ENCODE measurements at places on chromosomes 6 and 20.

DNA sequence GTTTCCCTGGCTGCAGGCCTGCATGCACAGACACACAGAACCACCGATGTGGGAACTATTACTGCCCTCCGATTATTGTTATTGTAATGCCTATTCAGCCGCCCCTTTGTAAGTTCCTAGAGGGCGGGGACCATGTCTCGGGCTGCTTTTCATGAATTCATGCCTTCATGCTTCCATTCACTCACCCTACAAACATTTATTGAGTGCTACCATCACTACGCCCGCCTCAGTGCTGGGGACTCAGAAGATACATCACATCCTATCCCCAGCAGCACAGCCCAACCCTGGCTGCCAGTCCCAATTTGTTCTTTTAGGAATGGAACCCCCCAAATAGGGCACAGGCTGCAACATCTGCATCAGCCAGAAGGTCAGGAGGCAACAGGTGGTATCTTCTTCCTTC lies 75.9 kb downstream of the FOXA2 start:
- no peak for DNase-seq

DNA sequence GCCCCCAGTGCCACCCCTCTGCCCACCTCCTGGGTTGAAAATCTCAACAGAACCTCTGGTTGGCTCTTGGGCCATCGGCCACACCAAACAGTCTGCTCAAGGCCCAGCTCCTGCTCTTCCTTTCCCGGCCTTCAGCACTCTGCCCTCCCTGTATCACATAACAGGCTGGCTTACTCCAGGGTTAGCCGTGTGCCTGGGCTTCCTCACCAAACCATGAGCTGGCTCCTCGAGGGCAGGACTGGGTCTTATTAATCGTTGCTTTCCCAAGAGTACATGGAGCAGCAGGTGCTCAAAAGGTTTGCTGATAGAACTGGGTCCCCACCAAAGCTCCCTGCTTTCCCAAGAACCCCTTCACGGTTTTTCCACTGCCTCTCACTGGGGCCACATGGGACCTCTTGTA lies 12.7 kb upstream of the FAM83C start:
- DNase-seq, result no peak

DNA sequence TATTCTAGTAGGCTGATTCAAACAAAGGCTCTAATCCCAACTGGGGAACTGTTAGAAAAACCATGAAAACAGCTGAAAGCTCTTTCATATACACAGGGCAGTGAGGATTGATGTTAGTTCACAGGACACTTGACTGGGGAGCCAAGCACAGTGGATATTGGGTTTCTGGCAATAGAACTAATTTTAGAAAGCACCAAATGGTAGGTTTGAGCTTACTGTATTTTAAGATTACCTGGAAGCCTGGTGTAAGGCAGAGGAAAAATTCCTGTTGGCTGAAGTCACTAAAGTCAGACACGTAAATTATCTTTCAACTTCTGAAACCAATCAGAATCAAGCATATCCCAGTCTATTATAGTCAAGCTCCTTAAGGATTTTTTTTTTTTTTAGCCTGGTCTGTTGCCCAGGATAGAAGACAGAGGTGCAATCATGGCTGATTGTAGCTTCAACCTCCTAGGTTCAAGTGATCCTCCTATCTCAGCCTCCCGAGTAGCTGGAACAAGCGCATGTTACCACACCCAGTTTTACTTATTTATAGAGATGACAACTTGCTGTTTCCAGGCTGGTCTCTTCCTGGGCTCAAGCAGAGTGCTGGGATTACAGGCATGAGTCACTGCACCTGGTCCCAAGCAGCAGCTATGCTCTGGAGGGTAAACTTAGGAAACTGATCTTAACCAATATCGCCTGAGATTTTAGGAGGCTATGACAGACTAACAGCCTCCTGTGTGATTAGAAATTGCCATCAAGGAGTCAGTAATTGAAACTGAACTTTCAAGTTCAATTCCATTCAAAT lies 32.5 kb upstream of the SYNCRIP start:
- DNase-seq, result no peak

DNA sequence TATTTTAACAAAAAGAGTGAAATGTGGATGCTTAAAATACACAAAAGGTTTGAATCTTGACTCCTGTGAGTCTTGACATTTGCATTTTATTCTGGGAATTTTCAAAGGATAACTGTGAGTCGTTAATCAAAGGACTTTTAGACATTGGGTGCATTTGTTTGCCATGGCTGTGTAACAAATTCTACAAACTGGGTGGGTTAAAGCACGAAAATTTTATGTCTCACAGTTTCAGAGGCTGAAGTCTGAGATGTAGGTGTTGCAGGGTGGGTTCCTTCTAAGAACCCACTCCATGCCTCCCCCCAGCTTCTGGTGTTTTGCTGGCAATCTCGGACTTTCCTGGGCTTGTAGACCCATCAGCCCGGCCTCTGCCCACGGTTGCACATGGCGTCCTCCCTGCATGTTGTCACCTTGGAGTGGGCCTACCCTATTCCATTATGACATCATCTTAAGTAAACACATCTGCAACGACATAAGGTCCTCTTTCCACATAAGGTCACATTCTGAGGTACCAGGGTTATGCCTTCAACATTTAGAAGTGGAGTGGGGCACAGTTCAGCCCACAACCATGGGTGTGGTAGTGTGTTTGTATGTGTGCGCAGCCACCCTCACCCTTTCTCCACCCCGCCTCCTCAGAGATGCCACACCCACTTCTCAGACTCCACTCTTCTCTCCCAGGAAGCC lies 113.1 kb downstream of the FOXA2 start:
- no peak for DNase-seq

GRCh38 chr6:56804996-56805395 lies 149.9 kb upstream of the BEND6 start:
- DNase-seq, result no peak

DNA sequence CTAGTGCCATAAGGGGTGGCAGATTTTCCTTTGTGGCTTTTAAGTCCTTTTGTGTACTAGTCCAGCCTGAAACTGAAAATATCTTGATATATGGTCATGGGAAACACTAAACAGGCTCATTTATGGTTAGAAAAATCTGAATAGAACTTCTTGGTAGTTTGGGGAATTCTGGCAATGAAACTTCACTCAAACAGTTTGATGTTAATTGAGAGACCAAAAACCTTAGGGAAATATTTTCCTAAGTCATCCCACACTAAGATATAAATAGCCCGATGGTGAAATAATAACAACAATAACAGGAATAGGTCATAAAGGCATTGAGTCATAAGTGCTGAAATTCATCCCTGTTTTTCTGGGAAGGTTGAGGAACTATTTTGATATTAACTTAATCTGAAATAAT lies 146.2 kb upstream of the SMLR1 start:
- DNase-seq, result no peak

DNA sequence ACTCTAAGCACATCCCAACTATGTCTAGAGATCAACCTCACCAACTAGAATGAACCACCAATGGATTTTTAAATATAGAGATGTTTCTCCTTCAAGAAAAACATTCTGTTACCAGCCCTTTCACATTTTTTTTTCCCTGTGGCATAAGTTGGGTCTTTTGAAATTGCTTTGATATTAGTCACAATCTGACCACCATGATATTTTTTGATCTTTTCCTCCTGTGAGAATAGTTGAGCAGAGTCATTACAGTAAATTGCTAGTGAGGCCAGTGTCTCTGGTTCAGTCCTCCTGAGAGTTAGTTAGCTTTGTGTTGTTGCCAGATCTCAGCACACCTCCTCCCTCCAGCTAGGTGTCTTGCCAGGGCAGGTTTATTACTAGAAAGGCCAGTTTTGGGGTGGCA lies 79.7 kb upstream of the MYLIP start:
- DNase-seq, result no peak

- peak; percentile 39 for DNase-seq
Measured at GRCh38 chr6:90156861-90157260, 139.8 kb downstream of the BACH2 start.

GRCh38 chr6:4635666-4636065 lies 140.5 kb upstream of the CDYL start:
- DNase-seq, result no peak

DNA sequence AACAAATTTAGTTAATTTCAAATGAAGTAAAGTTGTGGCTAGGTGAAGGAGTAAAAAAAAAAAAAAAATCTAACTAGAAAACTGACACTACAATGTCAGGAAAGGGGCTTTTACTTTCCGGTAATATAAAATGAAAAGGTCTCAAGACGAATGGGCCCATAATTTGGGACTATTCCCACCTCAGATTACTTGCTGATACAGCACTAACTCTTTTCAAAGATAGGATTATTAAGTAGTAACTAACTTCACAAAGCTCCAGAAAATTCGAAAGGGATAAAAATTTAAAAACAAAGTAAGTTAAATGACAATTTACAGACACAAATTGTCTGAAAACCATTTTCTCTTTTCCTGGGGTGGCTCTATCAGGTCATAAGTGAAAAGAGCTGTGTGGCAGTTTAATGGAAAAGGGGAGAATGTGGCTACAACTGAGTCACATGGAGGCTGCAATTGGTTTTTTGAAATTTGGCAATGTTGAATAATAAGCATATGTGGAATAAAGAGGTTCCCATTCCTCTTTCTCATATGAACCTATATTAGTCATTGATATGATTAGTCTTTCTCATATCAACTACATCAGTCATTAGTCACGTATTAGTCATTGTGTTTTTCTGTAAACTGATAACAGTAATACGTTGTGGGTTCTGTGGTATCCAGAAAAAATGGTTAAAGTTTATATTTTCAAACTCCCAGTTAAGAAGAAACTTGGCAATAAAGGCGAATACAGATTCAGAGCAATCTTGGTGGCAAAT lies 78.0 kb downstream of the RWDD2A start:
- no peak for DNase-seq

DNA sequence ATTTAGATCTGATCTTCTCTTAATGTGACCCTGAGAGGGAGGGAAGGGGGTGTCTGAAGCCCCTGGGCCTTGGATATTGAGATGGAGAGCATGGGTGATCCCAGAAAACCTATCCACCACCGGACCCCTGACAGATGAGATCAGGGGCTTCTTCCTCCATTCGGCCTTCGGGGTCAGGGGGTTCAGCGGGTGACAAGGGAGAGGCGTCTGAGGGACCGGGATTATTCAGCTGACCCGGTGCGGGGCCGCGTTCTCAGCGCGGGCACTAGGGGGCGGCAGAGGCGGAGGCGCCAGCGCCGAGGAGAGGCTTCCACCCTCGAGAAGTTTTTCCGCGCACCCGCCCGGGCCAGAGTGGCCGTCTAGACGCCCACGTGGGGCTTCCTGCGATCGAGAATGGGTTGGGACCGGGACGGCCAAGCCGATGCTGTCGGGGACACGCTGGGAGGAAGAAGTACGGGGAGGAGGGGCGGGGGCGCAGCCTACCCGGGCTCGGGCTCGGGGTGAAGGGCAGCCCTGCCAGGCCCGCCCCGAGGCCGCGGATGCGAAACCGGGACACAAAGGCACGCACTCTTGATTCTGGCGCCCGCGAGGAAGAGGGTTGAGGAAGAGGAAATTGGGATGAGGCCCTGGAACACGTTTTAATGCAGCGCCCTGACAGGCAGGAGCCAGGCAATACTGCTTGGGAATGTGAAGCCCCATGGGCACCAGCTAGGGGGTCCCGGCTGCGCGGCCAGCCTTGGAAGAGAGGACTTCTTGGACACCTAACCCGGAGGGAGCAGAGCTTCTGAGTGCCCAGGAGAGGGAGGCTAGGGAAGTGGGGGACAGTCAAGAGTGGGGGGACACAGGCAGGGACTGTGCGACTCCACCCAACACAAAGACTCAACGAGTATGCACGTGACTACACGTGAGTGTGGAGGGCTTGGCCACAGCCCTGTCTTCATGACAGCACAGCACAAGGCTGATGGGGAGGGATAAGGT lies 30.6 kb downstream of the COL11A2 start:
- DNase-seq, result peak; percentile 74

DNA sequence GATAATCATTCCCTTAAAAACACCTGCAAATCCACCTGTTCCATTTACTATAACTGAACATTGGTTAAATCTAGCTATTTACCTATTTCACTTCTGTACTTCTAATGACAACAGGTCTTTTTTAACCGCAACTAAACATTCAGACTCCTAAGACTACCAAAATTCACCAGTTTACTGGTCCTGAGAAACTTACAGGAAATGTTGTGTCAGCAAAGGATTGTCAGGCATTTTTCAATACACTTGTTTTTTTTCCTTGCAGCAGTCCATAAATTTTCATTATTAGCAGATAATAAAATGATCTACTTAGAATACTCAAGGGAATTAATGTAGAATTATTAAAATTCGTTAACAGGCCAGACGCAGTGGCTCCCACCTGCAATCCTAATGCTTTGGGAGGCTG lies 5.3 kb downstream of the ZUP1 start:
- DNase-seq, result no peak

DNA sequence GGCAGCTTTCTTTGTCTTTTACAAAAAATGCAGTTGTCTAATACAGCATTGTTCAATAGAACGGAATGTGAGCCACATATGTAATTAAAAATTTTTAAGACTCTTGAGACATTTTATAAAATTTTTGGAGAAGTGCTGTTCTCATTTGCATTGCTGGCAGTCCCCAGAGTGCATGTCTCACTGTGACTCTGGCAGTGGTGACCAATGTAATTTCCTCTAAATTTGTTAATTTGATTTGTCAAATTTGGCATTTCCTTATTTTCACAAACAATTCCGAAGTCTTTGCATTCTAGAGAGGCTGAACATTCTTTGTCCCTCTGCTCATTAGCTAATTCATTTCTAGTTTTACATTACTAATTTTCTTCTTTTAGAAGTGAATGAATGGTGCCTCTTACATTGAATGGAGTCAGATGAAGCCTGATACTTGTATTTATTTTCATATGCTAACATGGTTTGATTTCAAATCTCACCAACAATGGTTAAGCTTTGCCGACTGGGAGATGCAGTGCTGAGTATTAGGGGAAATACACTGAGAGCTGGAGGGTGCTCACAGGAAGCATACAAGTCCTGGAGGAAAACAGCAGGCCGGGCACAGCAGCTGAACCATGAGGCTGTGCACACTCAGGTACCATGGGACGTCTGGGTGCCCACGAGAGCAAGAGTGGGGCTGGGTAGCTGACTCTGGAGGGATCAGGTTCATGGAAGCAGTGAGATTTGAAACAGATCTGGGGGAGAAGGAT lies 68.5 kb upstream of the ARMC2 start:
- no peak for DNase-seq

DNA sequence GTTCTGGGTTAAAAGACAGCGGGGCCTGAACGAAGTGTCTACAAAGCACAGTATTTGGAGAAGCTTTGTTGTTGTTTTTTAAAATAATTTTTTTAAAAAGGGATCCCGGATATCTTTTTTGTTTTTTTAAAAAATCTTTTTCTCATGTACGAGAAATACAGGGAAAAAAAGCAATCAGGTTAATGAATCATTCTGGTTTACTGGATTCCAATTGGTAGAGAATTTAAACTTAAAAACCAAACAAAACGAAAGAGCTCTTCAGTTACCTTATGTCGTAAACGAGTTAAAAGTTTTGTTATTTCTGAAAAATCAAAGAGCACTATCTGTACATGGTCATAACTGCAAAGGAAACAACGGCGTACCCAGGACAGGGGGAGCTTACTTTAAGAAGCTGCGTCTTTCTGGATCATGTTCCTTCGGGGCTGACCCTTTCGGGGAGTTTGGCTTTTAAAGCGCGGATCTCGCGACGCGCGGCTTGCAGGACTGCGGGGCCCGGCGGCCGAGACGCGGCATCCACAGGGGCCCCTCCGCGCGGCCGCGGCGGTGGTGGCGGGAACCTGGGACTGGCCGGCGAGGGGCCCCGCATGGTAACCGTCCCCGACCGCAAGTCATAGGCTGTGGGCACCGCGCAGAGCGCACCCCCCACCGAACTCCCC lies 927 bp downstream of the IL20RA start:
- no peak for DNase-seq

GRCh38 chr6:37373822-37374471 lies 20.2 kb downstream of the RNF8 start:
- no peak for DNase-seq

- DNase-seq, result no peak
Measured at GRCh38 chr6:11085758-11086435, 7.7 kb upstream of the SMIM13 start.

GRCh38 chr20:12594410-12595088 lies 414.2 kb upstream of the SPTLC3 start:
- no peak for DNase-seq
